ENCODE measurements at places on chromosomes 2 and 18. TPM values are rescaled to one million over a fixed set of nuclear protein-coding genes. Genes with fewer than 3 reads are reported as not detected.

GRCh38 chr2:166464187-166464586, 29.9 kb downstream of the SCN7A start:
- DNase-seq = peak; percentile 30

GRCh38 chr18:77733292-77733903, 483.8 kb downstream of the GALR1 start:
- no peak for DNase-seq

GRCh38 chr2:234565842-234566619, 69.2 kb upstream of the ARL4C start:
- DNase-seq = no peak

DNA sequence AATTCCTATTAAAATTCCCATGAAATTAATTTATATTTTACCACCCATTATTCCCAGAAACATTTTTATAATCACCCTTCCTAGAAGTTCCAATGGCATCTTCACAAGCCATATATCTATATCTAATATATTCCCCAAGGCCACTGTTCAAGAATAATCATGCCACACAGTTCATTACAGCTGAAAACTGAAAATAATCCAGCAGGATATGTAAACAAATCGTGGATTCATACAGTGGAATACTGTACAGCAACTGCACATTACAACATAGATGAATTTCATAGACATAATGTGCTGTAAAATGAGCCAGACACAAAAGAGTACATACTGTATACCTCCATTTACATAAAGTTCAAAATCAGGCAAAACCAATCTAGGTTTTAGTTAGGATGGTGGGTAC, 63.9 kb upstream of the SERPINE2 start:
- DNase-seq = no peak

DNA sequence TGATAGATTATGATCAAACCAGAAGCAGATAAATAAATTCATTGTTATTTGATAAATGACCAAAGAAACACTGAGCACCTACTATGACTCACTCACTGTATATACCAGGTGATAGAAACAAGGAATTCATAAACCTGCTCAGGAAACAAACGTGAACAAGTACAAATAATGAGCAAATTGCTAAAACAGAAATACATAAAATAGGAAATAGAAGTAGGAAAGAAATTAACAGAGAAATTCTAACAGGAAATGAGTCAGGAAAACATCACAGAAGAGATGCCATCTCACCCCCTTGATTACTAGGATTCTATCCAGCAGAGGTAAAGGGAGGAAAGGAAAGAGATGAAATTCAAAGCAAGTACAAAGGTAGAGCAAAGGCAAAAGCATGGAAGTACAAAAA, 31.3 kb downstream of the EXOC6B start:
- peak; percentile 72 for DNase-seq

The OBSL1 gene
- 15.2 TPM for total RNA-seq

The CPSF3 gene
- 42.4 TPM for total RNA-seq

- no peak for DNase-seq
Measured at GRCh38 chr2:168916331-168916675, 15.2 kb downstream of the G6PC2 start.

- DNase-seq = no peak
Measured at GRCh38 chr18:10441472-10441871, 13.0 kb upstream of the APCDD1 start.

The OTOS gene
- total RNA-seq = not detected

GRCh38 chr2:227378371-227378782, 729 bp downstream of the TM4SF20 start:
- DNase-seq = peak; percentile 85

DNA sequence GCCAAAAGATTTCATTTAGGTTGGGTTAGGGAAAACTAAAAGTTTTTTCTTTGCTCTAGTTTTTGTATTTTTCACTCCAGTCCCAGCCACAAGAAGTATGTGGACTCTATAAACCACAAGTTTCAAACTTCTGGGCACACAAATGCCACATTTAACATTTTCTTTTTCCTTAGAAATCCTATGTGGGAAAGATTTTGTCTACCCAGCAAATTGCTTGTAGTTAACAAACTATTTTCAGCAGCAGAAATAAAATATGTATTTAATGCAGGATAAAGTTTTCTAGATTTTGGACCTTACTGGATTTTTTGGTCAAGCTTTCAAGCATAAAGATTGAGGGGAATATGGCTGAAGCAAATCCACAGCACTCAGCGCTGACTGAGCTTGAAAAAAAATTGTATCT, 9.1 kb downstream of the ERICH2 start:
- DNase-seq = no peak

The POTEJ gene
- not detected for total RNA-seq

- no peak for DNase-seq
Measured at GRCh38 chr2:185188656-185189055, 549.9 kb upstream of the FSIP2 start.

DNA sequence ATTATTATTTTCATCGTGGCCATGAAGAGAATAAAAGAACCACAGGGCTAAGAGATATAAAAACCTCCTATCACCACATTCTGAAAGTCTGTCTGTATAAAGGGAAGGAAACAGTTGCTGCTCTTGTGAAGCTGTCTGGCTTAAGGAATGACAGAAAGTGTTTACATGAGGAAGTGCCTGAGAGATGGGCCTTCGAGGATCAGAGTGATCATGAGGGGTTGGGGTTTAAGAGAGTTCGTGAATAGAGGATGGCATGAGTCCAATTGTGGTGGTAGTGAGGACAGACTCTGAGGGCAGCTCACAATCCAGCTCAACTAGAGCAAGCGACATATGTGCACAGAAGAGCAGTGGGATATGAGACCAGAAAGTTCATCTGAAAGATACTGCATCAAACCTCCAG, 65.8 kb upstream of the PIEZO2 start:
- DNase-seq = no peak

The DSEL gene
- 3.3 TPM for total RNA-seq

The LRP1B gene
- total RNA-seq = under 0.01 TPM

DNA sequence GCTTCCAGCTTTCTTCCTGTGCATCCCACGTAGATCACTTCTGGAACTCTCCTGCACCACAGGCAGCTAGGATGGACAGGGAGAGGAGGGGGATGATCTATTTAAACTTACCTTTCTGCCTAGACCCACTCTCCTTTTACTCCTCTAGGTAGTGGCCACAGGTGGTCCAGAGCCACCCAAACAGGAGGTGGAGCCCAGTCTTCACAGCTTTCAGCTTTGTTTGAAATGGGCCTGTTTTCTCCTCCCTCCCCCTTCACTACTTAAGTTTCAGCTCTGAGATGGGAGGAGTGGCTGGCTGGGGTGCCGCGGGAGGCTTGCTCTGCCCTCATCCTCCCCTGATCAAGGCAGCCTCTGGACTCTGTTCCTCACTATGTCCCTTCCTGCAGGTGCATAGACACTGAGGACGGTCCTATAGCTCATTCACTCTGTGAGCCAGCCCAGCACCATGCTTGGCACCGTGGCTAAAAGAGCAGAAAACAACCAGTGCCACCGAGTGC, 12.6 kb upstream of the CELF4 start:
- DNase-seq = no peak

DNA sequence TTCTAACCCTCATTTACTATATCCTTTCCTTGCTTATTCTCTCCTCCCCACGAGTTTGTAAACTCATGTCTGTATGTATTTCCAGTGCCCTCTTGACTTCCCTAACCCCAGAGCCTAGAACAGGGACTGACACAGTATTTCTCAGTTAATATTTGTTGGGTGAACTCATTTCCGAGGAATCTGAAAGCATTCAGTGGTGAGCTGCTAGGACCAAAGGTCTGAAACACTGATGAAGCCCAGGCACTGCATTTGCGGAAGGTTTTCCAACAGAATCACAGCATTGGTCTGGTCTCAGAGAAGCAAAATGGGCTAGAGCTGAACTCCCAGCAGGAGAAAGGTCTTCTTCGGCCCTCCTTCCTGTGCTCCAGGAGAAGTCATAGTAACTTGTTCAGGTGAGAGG, 56.8 kb downstream of the SOX11 start:
- DNase-seq = no peak

DNA sequence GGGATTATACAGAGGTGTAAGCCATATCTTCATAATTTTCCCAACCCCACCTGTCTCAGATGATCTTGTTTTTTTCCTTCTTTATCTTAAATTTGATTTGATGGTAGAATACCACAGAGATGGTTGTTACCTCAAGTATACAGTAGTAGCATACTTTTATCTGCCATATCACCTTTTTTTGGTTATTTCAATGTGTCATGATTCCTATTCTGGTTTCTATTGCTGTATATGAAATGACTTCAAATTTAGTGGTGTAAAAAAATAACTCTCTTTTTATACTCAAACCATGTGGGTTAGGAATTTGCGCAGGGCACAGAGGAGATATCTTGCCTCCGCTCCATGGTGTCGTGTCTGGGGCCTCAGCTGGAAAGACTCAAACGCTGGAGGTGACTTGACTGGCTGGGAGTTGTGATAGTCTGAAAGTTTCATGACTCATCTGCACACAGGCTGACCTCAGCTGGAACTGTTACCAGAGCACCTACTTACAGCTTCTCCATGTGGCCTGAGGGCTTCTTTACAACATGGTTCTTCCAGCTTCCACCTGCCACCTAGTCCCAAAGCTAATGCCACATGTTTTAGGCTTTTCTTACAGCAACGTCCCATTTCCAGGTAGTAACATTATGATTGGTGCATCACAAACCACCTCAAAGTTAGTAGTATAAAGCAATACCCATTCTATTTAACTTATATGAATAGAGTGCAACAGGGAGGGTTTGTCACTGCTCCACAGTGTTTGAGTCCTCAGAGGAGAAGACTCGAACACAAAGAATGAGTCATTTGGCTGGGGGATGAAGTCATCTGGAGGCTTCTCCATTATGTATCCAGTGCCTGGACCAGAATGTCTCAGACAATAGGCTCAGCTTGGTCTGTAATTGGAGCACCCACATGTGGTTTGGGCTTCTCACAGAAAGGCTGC, 82.3 kb upstream of the XPO1 start:
- DNase-seq = peak; percentile 84

The SLC11A1 gene
- 0.51 TPM for total RNA-seq

GRCh38 chr18:5419601-5420000, 124.1 kb upstream of the ZBTB14 start:
- DNase-seq = no peak

- DNase-seq = peak; percentile 80
Measured at GRCh38 chr18:22346401-22346952, 71.2 kb downstream of the CTAGE1 start.

GRCh38 chr18:26458526-26459232, 89.7 kb downstream of the KCTD1 start:
- DNase-seq = peak; percentile 86

The SLC16A14 gene
- 2.4 TPM for total RNA-seq

GRCh38 chr2:73307720-73308119, 14.4 kb upstream of the EGR4 start:
- DNase-seq = no peak

DNA sequence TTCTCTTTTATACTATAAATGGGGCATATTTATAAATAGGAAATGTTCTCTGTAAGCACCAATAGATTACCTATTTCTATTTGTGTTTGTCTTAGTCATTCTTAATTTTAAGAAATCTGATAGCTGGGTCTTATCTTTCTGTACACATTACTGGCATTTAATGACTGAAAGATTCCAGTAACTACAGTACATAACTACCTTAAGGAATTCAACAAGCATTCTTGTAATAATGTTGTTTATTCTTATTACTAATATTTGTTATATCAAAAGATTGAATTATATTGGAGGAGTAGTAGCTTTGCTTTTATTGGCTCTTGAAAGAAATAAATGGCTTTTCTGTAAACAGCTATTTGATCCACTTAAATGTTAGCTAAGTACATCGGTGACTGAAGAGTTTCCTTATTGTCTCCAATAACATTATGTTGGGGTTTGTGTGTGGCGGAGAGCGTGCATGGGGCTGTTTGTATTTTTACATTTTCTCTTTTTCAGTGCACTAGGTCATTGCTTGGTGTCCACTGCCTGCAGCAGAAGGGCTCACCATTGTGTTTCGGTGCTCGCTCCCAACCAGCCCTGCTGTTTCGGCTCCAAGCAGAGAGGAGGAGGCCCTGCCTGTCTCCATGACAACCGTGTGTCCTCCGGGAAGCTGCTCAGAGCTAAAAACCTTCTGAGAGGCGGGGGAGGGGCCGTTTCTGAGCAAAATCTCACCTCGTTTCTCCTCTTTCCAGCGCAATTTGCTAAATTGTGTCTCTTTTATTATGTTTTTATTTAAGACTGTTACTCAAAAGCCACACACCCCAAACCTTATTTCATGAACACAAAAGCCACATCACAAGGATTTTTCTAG, 112.5 kb upstream of the SLC38A11 start:
- peak; percentile 13 for DNase-seq

GRCh38 chr2:149161481-149162225, 123.2 kb downstream of the LYPD6B start:
- DNase-seq = no peak

DNA sequence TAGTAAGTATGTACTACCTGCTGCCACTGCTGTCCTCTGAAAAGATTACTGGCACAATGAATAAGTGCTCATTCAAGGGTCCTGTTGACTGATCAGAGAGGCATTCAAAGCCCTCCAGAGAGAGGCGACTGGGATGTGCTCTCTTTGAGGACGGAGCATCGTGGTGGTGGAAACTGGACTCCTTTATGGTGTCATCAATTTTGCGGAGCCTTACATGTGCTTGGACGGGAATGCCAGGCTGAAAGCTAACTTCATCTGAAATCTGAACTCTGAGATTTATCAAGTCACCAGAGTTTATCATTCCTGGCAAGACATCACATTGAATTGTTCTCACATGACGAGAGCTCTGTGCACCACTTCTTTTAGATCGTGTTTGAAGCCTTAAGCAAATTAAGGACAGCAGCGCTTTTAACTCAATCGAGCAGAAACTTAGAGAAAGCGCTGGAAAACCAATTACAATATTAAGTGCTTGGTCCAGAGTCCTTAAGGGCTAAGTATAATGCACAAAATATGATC, 138.3 kb downstream of the NCK2 start:
- DNase-seq = no peak

DNA sequence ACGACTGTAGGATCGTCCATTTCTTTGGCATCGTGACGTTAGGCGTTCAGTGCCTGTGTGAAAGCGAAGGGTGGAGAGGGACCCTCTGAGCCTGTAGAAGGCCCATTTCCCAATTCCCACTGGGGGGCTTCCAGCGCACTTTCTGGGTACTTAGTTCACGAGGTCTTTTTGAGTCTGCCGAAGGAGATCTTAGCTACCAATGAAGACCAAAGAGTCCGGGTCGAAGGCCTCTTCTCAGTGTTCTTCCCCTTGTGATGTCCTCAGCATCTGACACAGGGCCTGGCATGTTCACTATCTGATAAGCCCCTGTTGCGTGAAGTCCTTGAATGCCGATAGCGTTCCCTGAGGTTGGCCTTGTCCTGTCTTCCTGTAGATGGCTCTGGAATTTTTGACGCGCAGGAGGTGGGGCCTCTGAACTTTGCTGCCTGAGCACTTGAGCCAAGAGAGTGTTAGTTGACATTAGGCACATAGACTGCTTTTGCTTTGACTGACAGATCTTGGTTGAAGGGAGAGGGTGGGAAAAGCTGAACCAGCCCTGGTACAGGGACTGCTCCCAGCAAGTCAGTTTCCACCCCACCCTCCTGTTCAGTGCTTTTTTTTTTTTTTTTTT, 52.8 kb downstream of the LDLRAD4 start:
- no peak for DNase-seq

The DLGAP1 gene
- total RNA-seq = 0.26 TPM

Data from bronchial epithelial cell (primary cell).